Left ventricle myocardium inferior (tissue), 1 donor: ENCODE measurements at places on chromosomes 5 and 9.

- DNase-seq, result no peak
Measured at GRCh38 chr9:92463984-92464383, 18.3 kb downstream of the ASPN start.

GRCh38 chr5:136396886-136397285, 31.5 kb upstream of the TRPC7 start:
- no peak for DNase-seq

DNA sequence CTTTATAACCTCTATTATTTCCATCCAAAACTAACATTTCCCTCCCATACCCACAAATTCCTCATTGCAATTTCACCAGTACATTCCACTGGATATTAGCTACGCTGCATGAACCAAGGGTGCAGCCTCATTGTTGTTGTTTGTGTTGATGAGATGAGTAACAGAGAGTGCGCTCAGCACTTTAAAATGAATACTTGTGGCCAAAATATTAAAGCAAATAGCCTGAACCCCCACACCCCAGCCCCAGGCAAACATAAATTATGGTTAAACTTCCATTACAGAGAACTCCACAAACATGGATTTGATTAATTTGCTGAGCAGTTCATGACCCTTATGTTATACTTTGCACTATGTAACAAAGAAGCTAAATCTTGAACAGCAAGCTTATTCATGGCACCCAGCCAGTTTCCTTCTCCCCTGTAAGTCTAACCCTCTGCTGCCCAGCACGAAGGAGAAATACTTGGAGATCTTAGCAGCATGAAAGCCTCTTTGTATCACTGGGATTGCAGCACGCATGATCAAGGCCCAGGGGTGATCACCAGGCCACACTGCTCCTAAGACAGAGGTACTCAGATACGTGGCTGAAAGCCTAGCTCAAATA, 205.0 kb downstream of the DOCK8 start:
- no peak for DNase-seq

- DNase-seq, result no peak
Measured at GRCh38 chr9:127909839-127910273, 7.0 kb downstream of the ST6GALNAC4 start.

DNA sequence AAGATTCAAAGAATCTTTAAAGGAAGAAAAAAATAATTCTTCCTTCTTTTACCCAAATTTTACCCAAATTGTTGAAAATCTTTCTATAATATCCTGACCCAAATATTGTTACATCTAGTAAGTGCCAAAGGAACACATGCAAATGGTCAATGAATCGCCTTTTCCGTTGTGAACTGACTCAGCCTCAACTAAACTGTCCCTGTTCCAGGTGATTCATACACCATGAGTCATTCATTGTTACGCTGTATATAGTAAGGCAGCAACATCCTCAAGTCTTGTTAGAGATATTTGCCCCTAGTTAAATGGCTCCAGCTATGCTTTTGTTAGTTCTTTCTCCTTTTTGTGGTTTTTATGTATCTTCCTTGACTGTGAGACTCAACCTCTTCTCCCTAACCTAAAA, 9.7 kb downstream of the PTGER4 start:
- no peak for DNase-seq

DNA sequence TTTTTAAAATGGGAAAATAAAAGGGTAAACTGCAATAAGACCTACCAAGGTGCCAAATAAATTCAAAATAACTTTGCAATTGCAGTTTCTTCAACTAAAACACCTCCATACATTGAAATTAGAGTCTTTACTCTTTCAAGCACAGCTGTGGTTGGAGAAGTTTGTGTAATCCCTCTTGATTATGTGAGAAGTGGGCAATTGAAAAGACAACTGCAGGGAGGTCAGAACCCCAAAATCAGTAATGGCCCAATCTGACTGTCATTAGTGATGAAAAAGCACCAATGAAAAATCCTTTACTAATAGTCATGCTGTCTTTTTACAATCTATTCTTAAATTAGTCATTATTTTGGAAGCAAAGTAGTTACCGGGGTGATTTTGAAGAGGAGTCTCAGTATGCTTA, 116.7 kb upstream of the RGMB start:
- DNase-seq, result no peak

DNA sequence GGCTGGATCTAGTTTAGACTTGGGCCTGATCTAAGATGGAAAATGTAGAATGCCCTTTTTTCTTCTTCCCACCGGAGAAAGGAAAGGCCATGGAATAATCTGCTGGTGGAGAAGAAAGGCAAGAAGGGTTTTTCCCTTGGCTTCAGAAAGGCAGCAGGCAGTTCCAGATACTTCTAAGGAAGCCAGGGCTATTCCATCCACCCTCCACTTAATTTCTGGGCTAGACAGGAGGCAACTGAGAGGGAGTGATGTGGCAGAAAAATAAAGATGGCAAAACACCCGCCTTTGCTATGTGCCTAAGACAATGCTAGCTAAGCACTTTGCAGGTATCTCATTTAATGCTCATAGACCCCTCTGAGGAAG, 9.9 kb downstream of the MYOZ3 start:
- no peak for DNase-seq

- DNase-seq, result no peak
Measured at GRCh38 chr5:154977409-154977808, 36.1 kb upstream of the KIF4B start.

DNA sequence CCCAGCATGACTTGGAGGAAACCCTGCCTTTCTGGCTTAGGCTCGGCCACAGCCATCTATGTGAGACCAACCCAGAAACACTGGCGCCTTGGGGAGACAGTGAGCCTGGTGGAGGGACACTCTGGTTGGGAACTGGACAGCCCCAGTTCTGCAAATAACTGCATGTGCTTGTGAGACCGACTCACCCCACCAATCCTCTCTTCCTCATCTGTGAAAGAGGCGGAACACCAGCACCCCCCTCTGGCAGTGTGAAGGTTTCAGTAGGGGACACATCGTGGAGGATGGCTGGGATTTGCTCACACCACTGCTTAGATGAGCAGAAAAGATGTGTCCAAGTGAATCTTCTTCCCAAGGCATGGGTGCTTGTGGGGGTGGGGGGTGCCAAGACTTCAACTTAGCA, 43.4 kb upstream of the N4BP3 start:
- no peak for DNase-seq

DNA sequence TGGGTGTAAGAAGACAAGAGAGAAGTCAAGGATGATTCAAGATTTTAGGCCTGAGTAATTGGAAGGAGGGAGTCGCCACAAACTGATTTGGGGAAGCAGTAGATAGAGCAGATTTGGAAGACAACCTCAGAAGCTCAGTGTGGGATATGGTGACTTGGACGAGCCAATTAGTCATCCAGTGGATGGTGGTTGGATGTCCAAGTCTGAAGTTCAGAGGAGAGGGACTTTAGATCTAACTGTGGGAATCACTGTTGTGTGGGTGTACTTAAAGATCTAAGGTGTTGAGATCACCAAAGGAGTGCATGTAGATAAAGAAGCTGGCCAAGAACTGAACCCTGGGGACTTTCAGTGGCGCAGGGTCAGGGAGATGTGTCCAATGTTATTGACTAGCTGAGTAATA, 2.2 kb downstream of the IDNK start:
- no peak for DNase-seq

GRCh38 chr5:99808657-99809230, 726.4 kb upstream of the FAM174A start:
- no peak for DNase-seq

DNA sequence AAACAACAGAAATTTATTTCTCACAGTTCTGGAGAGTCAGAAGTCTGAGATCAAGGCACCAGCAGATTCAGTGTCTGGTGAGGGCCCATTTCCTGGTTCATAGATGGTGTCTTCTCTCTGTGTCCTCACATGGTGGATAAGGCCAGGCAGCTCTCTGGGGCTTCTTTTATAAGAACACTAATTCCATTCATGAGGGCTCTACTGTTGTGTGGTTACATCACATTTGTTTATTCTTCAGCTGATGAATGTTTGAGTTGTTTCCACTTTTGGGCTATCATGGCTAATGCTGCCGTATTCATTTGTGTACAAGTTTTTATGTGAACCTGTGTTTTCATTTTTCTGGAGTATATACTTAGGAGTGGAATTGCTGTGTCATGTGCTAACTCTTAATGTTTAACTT, 35.2 kb downstream of the DDX4 start:
- DNase-seq, result no peak

GRCh38 chr5:102961671-102962070, 158.3 kb downstream of the GIN1 start:
- DNase-seq, result no peak

DNA sequence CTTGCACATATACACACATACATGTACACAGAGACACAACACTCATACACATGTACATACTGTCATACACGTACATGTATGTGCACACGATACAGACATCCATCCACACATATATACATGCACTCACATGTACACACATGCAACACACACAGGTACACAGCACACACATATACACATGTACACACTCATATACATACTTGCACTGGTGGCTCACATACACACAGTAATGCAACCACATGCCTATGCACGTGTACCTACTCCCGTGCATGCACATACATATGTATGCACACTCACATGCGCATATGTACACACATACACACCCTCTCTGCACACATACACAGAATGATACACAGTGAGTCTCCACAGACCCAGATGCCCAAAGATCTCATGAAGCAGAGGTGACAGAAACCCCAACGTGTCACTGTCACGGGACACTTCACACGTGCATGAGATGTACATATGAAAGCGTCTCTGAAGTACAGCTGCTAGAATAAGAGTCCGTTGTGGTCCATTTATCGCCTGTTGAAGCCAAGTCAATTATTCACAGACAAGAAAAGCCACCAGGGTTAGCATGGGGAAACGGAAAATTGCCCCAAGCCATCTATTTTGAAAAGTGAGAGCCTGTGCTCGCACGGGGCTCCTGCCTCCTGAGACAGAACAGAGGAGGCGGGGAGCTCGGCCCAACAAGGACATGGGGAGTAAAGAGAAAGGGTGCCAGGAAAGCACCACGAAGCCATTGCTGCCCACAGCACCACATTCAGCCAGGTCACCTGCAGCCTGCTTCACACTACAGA, 24.9 kb downstream of the LPCAT1 start:
- DNase-seq, result no peak

DNA sequence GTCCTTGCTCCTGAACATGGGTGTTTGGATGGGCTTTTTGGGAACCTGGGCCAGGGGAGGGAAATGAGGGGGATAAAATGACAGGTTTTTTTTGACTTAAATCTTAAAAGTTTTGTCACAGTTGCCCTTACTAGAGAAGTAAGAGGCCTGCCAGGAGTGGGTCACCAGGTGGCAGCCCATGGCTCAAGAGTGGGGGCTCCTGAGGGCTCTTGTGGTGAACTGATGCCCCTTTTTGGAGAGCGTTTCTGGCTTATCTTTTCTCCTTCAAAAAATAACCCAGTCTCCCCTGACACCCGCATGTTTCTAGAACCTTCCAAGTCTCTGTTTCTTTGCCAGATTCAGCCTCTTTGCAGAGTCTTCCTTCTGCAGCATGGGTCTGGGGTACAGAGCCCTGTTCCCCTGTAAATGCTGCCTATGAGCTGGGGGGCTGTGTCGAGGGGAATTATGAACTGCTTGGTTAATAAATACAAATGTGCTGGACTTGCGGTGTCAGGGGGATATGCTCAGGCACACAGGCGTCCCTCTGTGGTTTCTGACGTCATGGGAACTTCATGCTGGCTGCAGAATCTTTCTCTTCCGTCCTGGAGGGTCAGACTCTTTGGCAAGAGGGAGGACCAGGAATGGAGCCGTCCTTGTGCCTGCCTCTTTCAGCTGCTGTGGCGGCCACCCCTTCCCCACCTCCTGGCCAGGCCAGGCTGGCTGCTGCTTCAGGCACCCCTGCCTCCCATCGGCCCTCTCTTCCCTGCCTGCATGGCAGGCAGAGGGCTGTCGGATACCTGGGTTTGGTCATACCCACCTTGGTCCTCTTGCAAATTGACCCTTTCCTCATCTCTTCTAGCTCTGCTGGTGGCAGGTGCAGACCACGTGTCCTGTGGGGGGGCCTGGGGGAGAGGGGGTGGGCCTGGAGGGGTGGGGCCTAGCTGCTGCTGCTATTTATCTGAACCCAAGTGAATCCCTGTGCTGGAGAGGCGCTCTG, 30.1 kb downstream of the PTPA start:
- DNase-seq, result peak; percentile 69

DNA sequence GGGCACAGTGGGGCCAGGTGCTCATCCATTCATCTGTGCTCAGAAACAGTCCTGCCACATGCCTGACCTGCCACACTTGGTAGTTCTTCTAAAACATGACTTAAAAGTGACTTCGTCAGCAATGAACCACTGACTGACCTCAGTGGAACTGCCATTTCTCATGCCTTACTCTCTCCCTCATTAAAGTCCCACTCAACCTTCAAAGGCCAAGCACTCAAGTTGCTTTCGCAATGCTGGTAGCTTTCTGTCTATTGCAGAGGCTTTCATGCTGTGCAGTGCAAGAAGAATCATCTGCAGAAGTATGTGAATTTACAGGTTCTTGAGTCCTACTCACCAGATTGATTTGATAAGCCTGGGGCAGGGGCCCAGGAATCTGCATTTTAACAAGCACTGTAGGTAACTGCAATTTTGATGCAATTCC, 23.9 kb downstream of the B4GALT1 start:
- no peak for DNase-seq

DNA sequence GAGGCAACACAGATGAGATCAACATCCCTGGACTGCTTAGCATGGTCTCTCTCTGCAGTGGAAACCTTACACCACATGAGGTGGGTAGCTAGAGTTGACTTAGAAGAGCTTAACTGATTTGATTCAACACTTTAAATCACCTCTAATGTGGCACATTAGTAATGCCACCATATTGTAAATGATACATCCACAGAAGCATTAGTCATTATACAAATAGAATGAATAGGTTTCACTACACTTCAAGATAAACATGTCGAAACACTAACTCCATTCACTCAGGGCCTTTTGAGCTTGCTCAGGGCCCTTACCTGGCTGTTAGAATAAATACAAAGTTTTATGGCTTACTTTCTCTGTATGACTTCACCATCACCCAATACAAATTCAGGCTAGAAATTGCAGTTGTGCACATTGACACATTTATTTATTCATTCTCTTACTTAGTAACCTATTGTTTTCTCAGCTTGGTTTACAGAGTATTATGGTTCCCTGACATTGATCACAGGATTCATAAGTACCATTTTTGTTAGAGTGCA, 9.3 kb upstream of the SMAD5 start:
- no peak for DNase-seq

DNA sequence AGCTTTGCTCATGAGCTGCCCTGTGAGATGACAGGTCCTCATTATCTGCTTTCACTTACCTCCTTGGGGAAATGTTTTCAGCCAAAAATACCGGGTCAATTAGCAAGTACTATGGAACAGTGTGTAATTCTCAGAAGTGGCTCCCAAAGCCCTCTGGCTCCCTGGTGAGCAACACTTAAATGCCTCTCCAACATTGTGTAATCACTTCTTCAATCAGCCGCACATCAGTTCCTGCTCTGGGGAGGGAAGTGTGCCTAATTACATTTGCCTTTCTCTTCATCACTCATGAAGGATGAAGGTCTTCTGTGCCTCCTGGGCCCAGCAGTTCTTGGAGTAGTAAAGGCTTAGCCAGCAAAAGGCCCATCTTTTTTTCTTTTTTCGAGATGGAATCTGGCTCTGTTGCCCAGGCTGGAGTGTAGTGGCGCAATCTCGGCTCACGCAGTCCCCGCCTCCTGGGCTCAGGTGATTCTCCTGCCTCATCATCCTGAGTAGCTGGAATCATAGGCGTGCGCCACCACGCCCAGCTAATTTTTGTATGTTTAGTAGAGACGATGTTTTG, 23.1 kb downstream of the NIM1K start:
- DNase-seq, result no peak

- no peak for DNase-seq
Measured at GRCh38 chr5:126846344-126846743, 69.4 kb downstream of the LMNB1 start.
